ENCODE measurements at places on chromosomes 3 and 15. TPM values are rescaled to one million over a fixed set of nuclear protein-coding genes. Genes with fewer than 3 reads are reported as not detected.

- no peak for DNase-seq
Observed at GRCh38 chr3:73622091-73622805, 2.5 kb downstream of the PDZRN3 start.

GRCh38 chr3:195697582-195698324 is 23.0 kb upstream of the MUC20 start:
- no peak for DNase-seq

The APPL1 gene
- total RNA-seq, result 35.1 TPM

GRCh38 chr15:69578787-69579583 is 126.4 kb downstream of the RPLP1 start:
- DNase-seq, result no peak

GRCh38 chr3:183584246-183584913 is 28.9 kb upstream of the KLHL6 start:
- DNase-seq, result no peak
